ENCODE measurements at places on chromosomes 7 and 10.

DNA sequence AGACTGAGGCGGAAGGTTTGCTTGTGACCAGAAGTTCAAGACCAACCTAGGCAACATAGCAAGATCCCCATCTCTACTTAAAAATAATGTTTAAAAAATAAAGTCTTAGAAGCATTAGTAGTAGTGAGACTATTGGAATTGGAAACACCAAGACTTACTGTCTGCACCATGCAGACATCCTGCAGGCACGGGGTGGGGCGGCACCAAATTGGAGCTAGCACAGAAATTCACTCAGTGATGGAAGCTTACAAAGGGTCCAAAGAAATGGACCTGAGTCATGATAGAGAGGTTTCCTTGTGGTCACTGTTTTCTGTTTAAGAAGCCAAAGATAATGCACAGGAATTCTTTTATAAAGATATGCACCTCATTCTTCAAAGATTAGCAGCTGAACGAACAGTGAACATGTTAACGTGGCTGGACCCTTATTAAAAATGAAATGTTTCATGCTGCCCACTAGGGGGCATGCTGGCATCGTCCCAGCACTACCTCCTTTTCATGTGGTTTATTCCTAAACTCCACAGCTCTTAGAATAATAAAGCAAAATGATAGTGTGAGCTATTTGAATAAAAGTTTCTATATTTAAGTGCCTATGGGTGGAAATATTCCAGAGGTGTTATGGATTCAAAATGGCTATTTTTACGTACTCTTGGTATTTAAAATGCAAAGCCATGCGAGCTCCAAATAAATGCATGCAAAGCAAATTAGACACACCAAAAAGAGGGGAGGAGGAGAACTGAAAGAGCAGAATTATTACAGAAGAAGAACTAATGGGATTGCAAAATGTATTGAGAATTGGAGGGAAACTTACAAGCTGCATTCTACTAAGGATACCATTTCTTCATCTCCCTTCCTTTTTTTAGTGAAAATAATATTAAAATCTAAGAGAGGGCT is 28.6 kb downstream of the PDSS1 start:
- DNase-seq, result peak; percentile 55

DNA sequence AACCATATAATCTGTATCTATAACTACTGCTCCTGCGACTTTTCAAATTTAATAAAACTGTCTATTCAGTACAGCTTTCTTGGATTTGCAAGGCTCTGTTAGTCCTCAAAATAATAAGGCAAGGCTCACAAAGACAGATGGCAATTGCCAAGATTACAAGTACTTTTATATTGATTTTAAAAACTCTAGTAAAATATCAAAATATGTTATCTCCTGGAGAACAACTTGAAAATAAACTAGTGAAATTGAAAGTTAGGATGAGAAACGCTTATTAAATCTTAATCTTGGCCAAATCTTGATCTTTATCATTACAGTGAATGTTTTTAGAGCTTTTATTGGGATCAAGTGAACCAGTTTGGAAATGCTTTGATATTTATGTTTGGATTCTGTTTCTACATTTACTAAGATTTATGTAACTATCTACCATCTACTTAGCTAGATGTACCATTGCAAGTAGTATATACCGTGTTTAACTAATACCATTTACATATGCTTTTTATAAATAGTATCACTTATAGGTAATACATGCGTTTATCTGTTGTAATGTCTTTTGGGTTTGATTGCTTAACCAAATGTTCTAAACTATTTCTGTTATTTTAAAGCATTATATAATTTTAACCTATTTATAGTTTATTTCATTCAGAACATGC is 70.0 kb downstream of the CABCOCO1 start:
- DNase-seq, result no peak

DNA sequence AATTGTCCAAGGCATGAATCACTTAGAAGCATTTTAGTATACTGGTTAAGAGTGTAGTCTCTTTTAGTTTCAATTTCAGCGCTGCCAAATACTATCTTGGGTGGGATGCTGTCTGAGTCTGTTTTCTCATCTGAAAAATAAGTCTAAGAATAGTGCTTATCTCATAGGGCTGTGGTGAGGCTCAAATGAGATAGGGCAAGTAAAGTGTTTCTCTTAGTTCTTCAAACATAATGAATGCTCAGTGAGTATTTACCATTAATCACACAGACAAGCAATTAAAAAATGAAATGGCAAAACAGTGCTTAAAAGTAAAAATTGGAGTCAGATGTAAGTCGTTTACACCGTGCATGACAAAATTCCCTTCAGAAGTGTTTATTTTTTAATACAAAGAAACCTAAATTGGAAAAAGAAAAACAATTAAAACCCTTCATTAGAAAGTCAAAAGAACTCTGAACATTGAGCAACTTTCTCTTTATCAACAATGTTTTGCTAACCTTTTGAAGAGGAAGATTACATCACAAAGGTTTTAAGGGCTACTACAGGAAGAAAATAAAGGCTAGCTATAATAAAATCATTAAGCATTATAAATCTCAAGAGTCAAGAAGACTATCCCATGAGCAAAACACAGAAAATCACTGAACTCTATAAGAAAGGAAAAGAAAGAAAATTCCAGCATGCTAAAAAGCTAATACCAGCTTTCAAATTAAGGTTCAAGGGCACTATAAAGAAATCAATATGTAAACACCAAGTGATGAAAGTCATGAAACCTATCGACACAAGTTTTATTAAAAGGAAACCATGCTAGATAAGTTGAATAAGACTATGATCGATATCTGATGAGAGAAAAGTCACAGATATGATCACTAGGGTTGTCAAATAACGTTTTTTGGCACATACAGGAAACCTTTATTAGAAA is 45.6 kb upstream of the C1GALT1 start:
- no peak for DNase-seq

DNA sequence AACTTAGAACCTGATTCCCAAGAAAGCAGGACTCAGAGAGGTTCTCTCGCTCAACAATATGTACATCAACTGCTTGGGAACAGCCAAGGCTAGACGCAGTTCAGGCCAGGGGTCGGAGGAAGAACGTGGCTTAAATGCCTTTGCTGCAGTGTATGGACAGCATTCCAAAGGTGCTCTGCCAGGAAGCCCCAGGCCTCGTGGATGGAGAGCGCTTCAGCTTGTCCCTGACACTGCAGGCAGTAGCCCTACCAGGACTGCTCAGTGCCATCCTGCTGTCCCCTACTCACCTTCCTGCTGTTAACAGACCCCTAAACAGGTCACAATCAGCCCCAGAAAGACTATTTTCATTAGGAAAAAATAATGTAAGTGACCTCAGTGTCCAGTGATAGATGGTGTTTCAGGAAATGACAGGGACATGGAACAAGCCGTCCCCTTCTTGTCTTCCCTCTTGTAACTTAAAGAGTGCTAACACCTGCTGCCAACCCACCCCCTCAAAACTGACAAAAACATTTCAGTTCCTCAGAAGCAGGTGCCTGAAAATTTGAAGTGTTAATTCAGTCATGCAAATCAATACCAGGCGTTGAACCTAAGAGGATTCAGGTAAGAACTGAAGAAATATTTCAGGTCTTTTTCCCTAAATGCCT is 16.5 kb downstream of the CREB3L2 start:
- DNase-seq, result no peak

- DNase-seq, result no peak
These were observed 276.5 kb downstream of the MAGI2 start for GRCh38 chr7:79176859-79177477.

All from SJSA1 (cell line).